ENCODE measurements at places on chromosomes 2 and 18.

GRCh38 chr2:166090346-166090745 lies 37.5 kb downstream of the SCN1A start:
- DNase-seq = no peak

DNA sequence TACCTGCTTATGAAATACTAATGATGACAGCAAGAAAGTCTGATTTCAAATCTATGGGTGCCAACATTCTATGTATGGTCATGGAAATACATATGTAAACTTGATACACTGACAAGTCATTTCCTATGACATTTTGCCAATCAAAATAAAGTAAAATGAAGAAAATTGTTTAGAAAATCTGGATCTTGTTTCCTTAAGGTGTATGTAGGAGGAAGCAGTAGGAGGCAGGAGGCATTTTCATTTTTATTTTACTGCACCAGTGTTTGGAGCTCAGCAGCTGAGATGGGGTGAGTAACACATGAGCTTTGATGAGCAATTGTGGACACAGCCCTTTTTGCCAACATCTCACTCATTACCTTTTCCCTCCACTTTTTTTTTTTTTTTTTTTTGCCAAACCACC lies 167.0 kb downstream of the AFF3 start:
- no peak for DNase-seq

DNA sequence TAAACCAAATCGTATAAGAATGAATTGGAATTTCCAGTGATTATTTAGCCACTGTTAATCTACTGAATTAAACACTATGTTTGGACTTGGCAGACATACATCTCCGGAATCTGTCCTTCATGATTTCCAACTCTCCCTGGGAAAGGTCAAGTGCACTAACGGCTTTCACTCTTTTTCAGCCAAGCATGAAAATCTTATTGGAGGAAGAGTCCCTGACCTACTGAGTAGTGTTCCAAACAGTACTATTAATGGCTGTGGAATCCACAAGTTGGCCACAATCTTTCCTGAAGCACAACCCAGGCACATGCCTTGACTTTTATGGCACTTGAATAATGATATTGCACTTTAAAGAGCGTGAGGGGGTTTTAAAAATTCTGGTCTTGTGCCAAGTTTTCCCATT lies 318.9 kb upstream of the RND3 start:
- DNase-seq = no peak

DNA sequence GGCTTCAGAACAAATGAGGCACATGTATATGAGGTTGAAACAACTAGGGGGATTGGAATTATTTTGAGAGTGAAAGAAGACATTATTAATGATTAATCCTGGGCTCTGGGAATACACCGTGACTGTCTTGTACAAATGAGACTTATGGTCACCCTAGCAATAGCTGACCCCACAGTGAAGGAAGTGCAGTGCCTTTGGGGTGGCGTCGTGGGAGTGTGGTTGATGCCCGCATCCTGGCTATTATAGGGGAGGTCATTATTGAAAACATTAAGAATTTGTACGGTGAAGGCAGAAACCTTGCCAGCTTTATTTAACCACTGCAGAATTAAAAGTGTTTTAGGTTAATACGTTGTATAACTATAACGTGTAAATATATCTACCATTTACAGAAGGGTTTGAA lies 296.7 kb downstream of the CYRIA start:
- DNase-seq = no peak

GRCh38 chr2:84768840-84769239 lies 112.0 kb downstream of the TRABD2A start:
- no peak for DNase-seq

GRCh38 chr2:79100285-79100684 lies 12.5 kb upstream of the REG1B start:
- no peak for DNase-seq

DNA sequence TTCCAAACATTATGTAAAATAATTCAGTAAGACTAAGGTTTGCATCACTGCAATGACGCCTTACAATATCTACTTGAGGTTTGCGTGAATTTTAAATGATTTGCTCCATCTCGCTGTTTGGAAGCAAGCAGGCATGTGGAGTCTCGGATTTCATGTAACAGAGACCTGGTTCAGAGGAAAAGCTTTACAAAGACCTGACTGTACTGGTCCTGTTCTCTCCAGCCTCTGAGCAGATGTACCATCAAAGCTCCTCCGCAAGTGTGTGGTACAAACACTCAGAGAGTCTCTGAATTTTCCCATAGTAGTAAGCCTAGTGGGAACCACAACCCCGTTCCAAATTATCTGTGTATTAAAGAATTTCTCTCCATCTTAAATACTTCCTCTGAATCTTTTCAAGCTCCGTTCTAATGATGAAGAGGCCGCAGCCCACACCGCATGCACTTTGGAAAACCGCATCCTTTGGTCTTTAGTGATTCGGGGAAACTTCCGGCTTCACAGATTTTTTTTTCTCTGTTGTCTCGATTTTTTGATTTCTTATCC lies 728.1 kb upstream of the SOX11 start:
- no peak for DNase-seq

DNA sequence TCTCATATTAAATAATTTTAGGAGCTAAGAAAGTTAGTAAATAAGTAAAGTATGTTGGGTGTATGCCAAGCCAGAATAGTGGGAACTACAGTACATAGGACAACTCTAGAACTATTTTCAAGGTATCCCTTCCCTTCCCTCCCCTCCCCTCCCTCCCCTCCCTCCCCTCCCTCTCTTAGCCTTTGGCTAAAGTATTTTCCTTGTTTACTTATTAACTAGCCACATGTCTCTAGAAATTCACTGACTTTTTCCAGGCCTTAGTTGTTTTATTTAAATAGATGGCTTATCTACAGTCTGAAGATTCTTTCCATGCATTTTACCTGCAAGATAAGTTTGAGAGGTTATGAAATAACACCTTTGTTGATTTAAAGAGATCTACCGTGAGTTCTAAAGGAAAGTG lies 402.1 kb downstream of the PARD3B start:
- no peak for DNase-seq

- no peak for DNase-seq
These were observed 232.7 kb upstream of the UBE2E3 start for GRCh38 chr2:180747728-180748127.
